ENCODE measurements at places on chromosomes 3 and 15. TPM values are rescaled to one million over a fixed set of nuclear protein-coding genes. Genes with fewer than 3 reads are reported as not detected.

DNA sequence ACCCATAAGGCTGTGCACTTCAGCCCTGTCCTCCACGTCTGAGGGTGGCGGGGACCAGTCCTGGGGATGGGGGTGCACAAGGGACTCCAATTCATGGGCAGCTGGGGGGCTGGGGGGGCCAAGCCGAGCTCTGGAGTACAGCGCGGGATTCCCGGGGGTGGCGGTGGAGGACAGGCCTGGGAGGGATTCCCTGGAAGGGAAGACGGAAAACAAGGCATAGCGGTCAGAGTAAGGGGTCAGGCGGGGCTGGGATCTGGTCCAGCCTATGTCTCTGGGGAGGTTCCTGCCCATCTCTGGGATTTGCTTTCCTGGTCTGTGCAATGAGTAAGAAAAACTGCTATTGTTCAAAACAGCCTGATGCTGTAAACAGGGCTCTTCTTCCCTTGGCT, 8.1 kb upstream of the IGDCC3 start:
- no peak for DNase-seq

DNA sequence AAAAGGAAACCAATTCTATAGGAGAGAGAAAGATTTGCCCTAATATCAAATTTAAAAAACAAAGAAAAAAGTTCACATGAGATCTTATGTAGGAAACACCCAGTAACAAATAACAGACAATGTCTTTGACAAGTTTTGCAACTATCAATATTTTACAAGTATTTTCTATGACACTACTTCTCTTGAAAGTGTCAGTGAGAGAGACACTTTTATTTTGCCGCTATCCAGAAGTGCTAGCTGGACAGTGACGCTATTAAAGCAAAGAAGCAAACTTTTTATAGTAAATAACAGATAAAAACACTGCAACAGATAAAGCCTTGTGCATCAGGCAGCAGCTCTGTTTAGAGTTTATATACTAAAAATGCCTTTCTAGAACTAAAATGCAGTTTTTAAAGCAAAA, 13.3 kb downstream of the LYSMD2 start:
- no peak for DNase-seq

GRCh38 chr15:40829115-40829514, 607 bp upstream of the PPP1R14D start:
- DNase-seq = no peak

GRCh38 chr15:25858952-25859760, 4.0 kb downstream of the ATP10A start:
- no peak for DNase-seq

DNA sequence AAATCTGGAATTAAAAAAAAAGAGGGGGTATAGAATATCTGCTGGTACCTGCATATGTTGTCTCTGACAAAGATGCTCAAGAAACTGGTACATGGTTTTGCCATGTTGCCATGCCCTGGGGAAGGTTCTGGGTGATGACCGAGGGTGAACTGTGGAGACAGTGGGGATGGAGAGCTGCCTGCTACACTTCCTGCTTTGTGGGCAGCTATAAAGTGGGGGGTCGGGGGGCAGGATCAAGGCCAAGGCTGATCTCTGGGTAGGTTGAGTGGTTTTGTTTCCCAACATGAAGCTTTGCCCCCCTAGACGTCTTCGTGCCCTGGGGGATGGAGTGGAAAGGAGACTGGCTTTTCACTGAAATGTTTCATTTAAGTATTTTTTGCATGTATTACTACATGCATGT, 74.6 kb downstream of the IQSEC1 start:
- no peak for DNase-seq

DNA sequence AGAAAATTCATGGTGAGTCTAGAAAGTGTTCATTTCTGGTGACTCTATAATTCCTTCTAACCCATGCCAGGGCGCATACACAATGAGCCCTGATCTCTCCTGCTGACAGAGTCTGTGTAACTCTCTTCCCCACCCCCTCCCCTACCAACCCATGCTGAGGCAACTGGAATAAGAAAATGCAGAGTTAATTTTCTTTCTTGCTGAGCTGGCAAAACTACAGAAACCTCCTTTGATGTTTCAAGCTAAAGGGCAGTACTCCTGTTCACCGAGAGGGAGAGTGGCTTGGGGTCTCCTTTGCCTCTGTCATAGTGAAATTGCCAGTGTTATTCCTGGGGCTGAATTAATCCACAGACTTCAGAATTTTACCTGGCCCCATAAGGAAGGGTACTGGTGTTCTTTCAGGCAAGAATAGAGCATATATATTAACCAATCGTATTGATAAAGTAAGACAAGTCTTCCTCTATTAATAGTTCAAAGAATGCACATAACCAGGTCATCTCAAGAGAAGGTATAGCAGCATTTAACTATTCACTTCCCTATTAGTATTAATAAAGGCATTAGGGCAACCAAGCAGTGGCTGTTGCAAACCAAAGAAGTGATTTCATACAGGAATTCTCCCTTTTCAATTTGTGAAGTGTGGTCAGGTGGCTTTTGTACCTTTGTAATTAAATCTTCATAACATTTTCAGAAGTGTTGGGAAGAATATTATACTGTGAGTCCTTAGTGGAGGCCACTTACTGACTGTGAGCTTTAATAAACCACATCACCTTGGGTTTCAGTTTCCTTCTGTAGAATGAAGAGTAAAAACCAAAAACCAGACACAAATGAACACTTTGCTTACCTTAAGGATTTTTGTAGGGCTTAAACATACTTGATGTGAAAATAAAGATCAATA, 4.1 kb downstream of the GAP43 start:
- no peak for DNase-seq

- no peak for DNase-seq
Observed at GRCh38 chr15:66895794-66896453, 169.5 kb upstream of the SMAD3 start.

- no peak for DNase-seq
Observed at GRCh38 chr3:139601191-139601961, 61.8 kb upstream of the RBP1 start.

GRCh38 chr15:63251701-63252100, 25.7 kb upstream of the APH1B start:
- no peak for DNase-seq

TGM5 gene
- total RNA-seq = not detected

All from pancreas (tissue), 10 donors.